ENCODE measurements at places on chromosomes 12 and 14.
A peak's percentile ranks its signal among the peaks of the same experiment; 100 is the strongest.

- no peak for DNase-seq
These were observed 1.8 kb downstream of the PARP11 start for GRCh38 chr12:3871356-3871755.

GRCh38 chr12:79678306-79678705 lies 12.5 kb downstream of the PAWR start:
- no peak for DNase-seq

DNA sequence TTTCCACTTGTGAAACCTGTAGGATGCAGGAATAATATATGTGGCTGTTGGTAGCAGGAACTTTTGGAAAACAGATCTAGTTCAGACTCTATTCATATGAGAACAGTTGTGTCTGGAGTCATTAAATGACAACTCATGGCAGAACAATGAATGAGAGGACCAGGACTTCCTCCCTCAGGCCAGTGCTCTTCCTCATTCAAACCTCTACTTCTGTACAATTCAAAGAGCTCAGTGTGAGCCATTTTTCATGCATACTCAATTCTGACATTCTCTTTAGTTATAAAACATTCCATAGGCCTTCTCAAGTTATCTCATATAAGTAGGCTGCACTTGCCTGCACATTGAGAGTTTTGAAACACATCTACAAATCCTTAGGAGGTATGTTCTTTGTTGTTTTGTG lies 1526.6 kb upstream of the FLRT2 start:
- peak; percentile 2 for DNase-seq

DNA sequence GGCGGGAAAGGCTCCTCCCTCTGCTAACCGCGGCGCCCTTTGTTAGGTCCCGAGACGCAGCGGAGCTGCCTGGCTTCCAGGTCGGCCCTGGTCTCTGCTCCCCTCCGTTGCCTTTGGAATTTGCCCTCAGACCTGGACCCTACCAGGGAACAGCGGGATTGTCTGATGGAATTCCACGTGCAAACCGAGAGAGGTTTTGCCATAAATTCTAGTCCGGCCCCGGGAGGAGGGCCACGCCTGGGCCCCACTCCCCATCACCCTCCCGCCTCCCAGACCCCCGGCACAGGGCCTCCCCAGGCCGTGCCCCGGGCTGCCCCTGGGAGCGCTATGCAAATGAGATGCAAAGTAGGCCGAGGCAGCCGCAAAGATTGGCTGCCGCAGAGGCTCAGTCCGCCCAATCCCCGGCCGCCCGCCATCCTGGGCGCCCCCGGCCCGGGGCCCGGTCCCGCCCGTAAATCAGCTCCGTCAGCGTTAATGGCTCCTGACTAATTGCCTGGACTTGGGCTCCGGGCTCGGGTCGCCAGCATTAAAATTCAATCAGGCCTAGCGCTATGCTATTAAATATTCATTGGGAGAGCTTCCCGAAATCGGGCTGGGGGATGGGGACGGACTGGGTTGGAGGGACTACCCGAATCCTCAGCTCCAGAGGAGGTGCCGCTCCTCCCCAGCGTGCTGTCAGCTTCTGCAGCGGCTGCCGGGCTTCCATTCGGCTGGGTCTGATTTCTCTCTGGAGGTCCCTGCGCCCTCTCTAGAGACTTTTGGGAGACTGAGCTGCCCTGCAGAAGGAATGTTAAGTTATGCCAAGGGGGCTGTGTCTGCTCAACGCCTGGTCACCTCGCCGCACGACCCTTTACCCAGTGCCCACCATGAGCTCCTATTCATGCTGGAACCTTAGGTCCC lies 15.7 kb upstream of the FIGNL2 start:
- no peak for DNase-seq

GRCh38 chr14:61197416-61197815 lies 83.7 kb downstream of the TMEM30B start:
- no peak for DNase-seq
